B cell (primary cell): ENCODE measurements at places on chromosomes 4 and X. TPM values are rescaled to one million over a fixed set of nuclear protein-coding genes. Genes with fewer than 3 reads are reported as not detected.

- no peak for DNase-seq
Measured at GRCh38 chr4:3803475-3803847, 37.3 kb downstream of the ADRA2C start.

GRCh38 chrX:13208281-13208935 lies 111.4 kb downstream of the ATXN3L start:
- DNase-seq, result no peak

DNA sequence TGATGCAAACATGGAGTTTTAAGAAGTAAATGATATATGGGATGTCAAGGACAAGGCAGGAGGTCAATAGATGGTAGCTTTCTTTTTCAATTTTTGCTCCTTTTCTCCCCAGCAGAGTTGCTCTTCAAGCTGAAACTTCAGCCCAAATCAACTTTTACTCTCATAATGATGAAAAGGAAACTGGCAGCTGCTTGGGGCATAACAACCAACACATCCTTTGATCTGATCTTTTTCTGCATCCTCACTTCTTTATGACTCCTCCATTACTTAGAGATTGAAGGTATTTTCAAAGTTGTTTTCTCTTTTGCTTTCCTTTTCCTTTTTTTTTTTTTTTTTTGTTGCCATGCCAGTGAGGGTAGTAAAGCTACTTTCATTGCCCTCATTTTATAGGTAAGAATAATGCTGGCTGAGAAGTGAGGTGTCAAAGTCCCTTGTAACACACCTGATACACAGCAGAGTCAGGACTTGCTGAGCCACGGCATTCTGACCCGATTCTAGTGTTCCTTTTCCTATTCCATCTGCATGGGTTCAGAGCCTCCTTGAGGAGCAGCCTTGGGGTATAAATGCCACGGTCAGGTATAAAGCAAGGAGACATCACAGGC lies 26.9 kb downstream of the SLC2A9 start:
- no peak for DNase-seq

- DNase-seq, result no peak
Measured at GRCh38 chrX:100819534-100819836, 706 bp upstream of the CSTF2 start.

DNA sequence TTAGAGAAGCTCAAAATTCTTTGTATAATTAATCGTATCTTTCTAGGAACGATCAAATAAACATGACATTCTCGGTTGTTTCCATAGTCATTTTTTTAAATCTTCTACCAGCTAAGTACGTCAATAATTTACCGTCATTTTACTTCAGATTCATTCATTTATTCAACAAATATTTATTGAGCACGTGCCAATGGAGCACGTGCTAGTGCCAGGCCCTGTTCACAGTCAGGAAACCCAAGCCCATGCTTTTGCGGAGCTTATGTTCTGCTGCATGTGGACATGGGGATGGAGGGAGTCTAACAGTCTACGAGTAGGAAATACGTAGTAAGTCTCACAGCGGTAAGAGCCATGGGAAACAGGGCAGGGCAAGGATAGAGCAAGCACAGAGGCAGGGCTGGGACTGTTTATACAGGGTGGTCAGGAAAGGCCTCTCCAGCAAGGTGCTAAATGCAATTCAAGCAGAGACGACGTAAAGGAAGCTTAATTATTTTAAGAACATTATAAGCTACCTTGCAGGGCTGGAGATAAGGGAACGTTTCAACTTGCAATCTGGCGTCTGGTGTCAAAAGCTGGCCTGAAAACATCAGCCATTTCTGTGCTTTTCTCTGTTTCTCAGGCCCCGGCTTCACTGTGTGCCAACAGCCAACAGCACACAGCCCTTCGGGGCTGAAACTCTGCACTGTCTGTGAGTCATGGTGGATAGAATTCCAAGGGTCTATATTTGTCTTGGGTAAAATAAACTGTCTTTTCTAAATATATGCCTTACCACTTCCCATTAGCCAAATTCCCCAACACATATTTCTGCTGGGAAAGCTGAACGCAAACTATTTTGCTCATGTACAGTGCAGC lies 517.1 kb upstream of the ZFP42 start:
- no peak for DNase-seq

DNA sequence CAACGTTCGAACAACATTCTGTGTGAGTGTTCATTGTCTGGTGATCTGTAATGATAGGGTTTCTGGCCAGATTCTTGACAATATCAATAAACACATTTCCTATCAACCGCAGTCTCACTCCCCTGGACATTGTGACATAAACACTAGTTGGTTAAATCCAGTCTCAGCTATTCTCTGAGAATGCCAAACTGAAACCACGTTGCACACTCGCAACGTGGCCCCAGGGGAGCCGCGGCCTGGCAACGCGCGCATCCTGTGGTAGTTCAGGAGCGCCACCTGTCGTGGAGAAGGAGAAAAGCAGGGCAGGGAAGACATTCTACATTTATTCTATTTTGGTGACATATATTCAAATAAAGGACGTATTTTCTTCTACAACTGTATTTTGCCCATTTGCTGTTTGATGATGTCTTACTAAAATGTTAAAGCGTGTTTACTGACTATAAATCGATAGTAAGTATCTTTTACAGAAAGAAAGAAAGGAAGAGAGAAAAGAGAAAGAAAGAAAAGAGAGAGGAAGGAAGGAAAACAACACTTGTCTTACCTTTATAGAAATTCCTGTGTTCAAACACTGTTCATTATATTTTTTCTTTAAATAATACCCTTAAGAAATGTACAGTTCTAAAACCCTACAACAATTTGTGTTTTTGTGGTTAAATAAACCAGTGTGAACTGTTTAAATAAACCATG lies 738.3 kb upstream of the FRG1 start:
- peak; percentile 13 for DNase-seq

GRCh38 chr4:573122-573892 lies 2.8 kb downstream of the TMEM271 start:
- no peak for DNase-seq

- DNase-seq, result no peak
Measured at GRCh38 chrX:18721683-18722499, 14.4 kb downstream of the PPEF1 start.

- DNase-seq, result no peak
Measured at GRCh38 chrX:27675493-27675892, 85.3 kb downstream of the DCAF8L2 start.

GRCh38 chr4:186808630-186809018 lies 85.0 kb upstream of the FAT1 start:
- no peak for DNase-seq

DNA sequence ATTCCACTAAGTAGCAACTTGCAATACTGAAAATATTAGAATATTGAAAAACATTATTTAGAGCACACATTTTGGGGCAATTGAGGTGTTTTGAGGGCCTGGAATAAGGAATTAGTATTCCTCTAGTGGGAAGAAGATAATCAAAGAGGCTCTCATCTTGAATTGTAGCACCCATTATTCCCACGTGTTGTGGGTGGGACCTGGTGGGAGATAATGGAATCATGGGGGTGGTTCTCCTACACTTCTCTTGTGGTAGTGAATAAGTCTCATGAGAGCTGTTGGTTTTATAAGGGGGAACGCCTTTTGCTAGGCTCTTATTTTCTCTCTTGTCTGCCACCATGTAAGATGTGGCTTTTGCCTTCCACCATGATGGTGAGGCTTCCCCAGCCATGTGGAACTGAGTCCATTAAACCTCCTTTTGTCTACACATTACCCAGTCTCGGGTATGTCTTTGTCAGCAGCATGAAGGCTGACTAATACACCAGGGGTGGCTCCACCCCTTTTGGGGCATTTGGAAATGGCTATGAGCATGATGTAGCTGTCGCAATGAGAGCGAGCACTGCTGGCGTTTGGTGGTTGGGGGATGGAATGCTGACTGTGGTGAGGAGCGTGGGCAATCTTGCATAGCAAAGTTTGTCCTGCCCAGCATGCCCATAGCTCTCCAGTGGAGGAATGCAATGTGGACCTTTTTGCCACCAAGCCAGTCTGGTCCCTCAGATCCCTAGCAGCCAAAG lies 308.2 kb downstream of the FRMPD4 start:
- DNase-seq, result no peak

- no peak for DNase-seq
Measured at GRCh38 chr4:97984545-97985131, 158.6 kb downstream of the STPG2 start.

DNA sequence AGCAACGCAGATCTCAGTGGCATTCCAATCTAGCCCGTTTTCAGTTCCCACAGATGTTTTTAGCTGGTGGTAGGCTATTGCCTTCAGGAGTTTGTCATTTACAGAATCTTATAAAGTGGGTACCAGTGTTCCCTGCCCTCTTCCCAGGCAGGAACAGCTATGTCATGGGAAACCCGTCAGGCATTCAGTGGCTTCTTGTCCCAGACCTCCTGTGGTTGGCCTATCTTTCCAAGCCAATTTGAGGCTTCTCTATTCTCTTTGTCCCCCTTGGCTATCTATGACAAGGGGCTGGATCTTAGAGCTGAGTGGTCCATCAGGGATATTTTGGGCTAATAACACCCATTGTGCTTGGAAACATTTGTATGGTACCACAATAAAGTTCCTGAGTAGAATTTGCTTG lies 33.6 kb upstream of the RPL34 start:
- DNase-seq, result no peak

DNA sequence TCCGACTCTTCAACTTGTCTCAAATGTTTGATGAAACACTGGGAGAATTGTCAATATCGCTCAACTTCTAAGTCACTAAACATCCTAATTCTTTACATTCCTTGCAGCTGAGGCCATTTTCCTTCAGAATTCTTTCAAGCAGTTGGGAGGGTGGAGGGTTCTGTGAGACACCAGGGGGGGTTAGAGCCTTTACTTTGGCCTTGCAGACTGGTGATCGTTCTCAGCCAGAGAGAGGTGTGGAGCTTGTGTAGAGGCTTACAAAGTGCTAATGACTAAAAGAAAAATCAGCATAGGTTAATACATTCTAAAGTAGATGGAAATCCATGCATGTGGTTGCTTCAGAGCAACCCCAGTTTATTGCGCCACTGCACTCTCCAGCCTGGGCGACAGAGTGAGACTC lies 21.3 kb upstream of the SOX3 start:
- DNase-seq, result no peak

GRCh38 chr4:151894246-151894645 lies 133.4 kb upstream of the GATB start:
- DNase-seq, result no peak

ZFYVE28 gene
- polyA plus RNA-seq, result 5.8 and 7.6 TPM in 2 replicates

DDX53 gene
- polyA plus RNA-seq, result not detected in 2 replicates

ASB9 gene
- polyA plus RNA-seq, result not detected in 2 replicates

RBMXL3 gene
- not detected in 2 replicates for polyA plus RNA-seq

RNF128 gene
- polyA plus RNA-seq, result not detected in 2 replicates

TNIP3 gene
- not detected in 2 replicates for polyA plus RNA-seq

CT45A5 gene
- not detected in 2 replicates for polyA plus RNA-seq

S100G gene
- polyA plus RNA-seq, result not detected in 2 replicates
